Stimulated activated CD8-positive, alpha-beta memory T cell treated with anti-CD3 and anti-CD28 coated beads, Interleukin-4, amount 100 ng/mL, for 1 hour (primary cell): ENCODE measurements at places on chromosomes 1 and 21.

DNA sequence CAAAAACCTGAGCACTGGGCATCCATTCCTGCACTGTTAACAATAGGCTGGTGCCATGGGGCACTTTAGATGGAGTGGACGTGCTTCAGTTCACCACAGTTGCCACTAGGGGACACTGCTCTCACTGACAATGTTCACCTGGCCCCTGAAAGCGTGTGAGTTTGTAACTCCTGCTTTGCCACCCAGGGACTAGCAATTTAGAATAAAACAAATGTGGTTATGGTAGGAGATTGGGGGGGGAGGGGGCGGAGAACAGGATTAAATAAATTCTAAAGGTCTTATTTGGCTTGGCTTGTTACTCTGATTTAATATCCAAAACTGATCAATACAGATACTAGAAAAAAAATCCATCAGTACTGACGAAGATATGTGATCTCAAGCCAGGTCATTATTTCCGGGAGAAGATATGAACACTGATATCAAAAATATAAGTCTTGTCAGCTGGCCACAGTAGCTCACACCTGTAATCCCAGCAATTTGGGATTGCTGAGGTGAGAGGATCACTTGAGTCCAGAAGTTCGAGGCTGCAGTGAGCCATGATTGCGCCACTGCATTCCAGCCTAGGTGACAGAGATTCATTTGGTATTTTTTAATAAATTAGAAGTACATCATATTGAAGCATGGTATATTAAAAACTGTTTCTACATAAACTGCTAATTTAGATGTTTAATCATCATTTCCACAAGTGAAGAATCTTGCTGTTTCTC is 23.2 kb downstream of the INTS7 start:
- peak; percentile 52 for DNase-seq

DNA sequence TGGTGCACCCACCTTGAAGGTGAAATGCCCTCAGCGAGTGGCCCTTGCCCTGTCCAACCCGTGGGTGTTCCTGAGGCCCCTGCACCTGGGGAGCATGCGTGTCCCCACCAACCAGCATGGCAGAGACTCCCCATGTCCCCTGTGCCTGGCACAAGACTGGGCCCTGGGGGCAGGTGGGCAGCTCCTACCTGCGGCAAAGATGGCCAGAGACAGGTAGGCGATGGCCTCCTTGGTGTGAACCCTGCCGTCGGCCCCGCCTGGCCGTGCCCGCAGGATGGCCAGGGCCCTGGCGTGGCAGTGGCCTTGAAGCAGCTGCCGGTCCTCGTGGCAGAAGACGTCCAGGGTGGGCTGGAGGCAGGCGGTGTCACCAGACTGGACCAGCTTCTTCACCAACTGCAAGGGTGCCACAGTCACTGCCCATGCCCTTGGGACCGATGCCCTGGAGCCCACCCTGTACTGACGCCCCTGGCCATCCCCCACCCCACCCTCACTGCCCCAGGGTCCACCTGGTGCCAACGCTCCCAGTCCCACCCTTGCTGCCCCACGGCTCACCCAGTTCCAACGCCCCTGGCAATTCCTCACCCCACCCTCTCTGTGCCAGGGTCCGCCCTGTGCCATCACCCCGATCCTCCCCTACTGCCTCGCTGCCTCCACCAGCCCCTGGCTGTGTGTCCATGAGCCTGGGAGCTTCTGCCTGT is 15.7 kb downstream of the TTC34 start:
- DNase-seq, result no peak

DNA sequence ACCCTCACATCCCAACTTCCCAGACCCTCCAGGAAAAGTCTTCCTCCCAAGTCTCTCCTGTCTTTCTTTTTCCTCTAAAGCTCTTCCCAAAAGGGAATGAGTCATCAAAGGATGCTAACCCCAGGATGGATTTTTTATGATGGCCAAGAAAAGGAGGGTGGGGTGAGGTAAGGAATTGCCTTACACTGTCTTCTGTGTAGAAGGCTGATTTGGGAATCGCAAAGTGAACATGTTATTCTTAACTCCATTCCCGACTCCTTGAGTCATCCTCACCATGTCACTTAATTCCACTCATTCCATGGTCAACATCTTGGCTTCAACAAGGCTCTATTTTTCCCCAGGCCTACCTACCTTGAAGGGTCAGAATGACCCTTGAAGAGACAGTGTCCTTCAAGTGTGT is 44.0 kb downstream of the TBX15 start:
- no peak for DNase-seq

DNA sequence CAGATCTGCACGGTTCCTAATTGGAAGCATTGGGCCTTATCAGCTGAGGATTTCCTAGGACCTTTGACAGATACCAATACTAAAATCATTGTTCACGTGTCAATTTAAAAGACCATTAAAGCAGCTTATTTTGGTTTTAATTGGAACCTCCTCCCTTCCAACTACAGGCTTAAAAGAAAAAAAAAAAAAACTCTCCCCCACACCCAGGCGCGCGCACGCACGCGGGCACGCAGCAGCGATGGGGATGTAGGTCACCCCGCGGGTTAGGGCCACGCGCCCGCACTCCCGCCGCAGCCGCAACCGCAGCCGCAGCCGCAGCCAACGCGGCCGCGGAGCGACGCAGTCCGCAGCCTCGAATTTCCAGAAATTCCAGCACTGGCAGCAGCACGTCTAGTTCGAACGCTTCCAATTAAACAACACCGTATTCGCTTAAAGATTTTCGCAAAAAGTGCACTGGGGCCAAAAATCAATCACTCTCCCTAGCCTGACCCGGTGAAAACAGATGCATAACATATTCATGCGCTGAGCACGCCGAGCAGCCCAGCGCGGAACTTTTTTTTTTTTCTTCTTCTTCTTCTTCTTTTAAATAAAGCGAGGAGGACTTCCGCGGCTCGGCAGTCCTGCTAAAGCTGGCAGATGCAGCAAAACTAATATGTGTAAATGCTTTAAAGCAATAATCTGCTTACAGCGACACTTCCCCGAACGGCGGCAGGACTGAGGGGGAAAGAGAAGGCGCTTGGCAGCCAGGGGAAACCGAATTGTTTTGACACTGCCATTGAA is 13.3 kb upstream of the BARHL2 start:
- DNase-seq, result no peak

DNA sequence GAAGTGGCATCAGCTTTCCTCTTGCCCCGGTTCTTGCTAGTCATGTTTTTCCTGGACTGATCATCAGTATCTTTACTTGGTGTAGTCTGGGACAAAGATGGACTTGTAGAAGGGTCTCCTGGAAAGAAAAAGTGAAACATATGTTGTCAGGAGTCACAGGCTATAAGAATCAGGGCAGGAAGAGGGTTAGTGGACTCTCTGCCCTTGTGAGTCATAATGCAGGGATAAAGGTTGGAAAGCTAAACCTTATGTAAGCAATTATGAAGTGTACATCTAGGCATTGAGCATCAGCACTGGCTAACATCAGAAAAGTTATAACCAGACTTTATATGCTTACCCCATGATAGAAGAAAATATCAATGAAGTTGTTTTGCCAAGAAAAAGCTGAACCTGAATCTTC is 51.2 kb downstream of the XKR8 start:
- no peak for DNase-seq

GRCh38 chr1:158290321-158290844 is 660 bp downstream of the CD1C start:
- DNase-seq, result no peak

DNA sequence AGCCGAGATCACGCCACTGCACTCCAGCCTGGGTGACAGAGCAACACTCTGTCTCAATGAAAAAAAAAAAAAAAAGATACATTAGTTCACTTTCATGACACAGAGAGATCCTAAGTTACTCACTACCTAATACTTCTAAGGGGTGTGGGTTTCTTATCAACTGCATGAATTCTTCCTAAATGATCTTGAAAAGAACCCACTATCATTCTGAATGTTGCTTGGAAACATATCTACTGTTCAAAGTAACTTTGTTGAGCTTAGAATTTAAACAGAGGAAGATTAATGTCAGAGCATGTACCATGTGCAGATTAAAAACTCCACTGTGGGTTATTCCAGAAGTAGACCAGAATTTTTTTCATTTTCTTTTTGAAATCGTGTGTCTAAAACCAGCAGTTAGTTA is 241.5 kb downstream of the LTN1 start:
- no peak for DNase-seq

DNA sequence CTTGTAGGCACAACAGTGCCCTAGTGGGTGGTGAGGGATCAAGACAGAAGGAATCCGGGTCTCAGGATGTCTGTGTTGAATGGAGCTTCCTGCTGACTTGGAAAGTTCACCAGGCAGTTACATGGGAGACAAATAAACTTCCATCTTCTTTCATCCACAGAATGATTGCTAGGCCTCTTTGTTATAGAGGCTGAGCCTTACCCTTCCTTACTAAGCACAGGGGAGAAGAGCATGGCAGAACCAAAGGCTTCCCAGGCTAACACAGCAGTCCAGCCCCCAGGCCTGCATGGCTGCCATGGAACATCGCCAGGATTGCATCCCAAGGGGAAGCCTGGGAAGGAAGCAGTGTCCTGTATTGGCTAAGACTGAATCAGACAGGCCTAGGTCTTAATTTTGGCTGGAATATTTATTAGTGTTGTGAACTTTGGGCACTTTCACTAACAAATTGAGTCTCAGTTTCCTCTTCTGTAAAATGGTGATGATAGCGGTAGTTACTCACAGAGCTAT is 18.7 kb downstream of the HEYL start:
- DNase-seq, result no peak

DNA sequence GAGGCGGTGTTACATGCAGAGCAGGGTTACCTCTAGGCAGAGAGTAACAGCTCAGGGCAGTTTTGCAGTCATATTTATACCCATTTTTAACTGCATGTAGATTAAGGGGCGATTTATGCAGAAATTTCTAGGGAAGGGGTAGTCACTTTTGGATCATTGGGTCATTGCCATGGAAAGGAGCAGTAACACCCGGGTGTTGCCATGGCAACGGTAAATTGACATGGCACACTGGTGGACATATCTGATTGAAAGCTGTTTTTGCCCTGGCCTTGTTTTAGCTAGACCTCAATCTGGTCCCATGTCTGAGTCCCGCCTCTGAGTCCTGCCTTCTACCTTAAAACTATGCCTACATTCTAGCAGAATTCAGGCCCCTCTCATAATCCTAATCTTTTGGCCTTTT is 11.8 kb upstream of the USP1 start:
- no peak for DNase-seq

DNA sequence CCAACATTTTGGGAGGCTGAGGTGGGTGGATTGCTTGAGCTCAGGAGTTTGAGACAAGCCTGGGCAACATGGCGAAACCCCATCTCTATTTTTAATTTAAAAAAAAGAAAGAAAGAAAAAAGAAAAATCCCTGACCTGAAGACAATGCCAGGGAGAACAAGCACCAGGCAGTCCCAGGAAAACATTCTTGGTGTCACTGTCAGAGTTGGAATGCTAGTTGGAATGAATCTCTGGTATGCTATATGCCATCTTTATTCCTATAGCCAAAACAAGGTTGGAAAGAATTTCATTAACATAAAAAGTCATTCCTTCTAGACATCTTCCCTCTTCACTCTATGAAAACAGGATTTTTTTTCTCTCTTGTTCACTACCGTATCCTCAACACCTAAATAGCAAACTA is 2.8 kb downstream of the DNAJC8 start:
- no peak for DNase-seq

DNA sequence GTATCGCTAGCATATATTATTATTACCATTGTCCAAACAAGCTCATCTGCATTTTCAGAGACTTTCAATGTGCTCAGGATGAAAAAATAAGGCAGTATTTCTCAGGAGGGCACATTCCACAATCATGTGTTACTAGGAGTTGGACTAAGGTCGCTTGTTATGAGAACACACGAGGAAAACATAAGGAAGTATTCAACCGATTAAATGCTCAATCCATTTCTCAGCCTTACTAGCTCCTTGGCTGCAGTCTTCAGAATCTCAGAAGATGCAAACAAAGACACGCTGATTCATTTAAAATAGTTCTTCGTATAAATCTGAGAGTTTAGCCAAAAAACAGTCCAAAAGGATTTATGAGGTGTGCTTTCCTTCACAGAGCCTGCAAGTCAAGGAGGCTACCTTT is 82.0 kb upstream of the JAK1 start:
- DNase-seq, result no peak

GRCh38 chr1:8740034-8740449 is 77.4 kb downstream of the RERE start:
- DNase-seq, result no peak

DNA sequence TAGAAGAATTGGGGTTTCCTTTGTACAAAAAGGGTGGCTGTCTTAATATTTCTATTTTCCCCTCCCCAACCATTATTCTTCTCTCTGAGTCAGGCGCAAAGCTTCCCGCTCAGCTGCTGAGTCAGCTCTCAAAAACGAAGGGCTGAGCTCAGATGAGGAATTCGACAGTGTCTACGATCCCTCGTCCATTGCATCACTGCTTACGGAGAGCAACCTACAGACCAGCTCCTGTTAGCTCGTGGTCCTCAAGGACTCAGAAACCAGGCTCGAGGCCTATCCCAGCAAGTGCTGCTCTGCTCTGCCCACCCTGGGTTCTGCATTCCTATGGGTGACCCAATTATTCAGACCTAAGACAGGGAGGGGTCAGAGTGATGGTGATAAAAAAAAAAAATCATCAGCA is 3.0 kb upstream of the TUFT1 start:
- DNase-seq, result no peak

DNA sequence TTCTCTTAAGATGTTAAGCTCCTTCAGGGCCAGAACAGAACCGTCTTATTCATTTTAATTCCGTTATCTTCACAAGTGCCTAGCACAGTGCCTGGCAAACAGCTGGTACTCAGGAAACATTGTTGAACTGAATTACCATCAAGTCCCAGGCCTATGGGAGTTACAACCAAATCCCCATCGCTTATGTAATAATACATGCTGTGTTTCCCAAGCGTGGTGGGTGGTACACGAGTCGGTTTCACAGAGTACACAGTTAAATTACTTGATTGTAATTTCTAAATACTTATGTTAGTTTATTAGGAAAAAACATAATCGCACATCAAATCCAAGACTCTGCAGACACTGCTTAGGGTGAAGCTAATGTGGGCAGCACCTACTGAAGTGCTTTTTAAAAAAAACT is 1.0 kb downstream of the ANGEL2 start:
- no peak for DNase-seq

GRCh38 chr1:53076165-53076564 is 14.2 kb downstream of the PODN start:
- no peak for DNase-seq

- DNase-seq, result peak; percentile 34
Observed at GRCh38 chr1:7915826-7916500, 24.7 kb downstream of the TNFRSF9 start.

GRCh38 chr1:241276391-241276790 is 80.6 kb downstream of the RGS7 start:
- no peak for DNase-seq

DNA sequence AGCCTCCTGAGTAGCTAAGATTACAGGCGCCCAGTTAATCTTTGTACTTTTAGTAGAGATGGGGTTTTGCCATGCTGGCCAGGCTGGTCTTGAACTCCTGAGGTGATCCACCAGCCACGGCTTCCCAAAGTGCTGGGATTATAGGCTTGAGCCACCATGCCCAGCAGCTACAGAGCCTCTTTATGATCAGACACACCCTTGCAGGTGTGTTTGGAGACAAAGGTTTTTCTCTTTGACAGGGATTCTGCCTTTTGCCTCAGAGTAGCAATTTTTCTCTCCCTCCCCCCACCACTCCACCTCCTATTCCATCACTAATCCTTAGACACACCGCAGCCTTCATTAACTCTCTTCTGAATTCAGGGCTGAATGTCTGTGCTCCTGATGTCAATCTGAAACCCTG is 152.2 kb upstream of the NFIA start:
- DNase-seq, result no peak

- no peak for DNase-seq
Observed at GRCh38 chr1:112253366-112253765, 142.6 kb upstream of the CTTNBP2NL start.

GRCh38 chr1:24507405-24507804 is 4.8 kb downstream of the RCAN3 start:
- DNase-seq, result no peak

GRCh38 chr1:99469550-99469971 is 176.4 kb upstream of the PALMD start:
- DNase-seq, result no peak
